CD4-positive, alpha-beta T cell treated with Interleukin-10 for 1 hour (primary cell): ENCODE measurements at places on chromosomes 7 and 10.

GRCh38 chr10:45375716-45376231 is 1.8 kb downstream of the ALOX5 start:
- no peak for DNase-seq

GRCh38 chr7:10708447-10708846 is 265.2 kb upstream of the PHF14 start:
- no peak for DNase-seq

GRCh38 chr10:14296065-14296709 is 34.5 kb downstream of the FRMD4A start:
- DNase-seq = no peak

- no peak for DNase-seq
These were observed 292.9 kb upstream of the PITRM1 start for GRCh38 chr10:3465406-3465891.

DNA sequence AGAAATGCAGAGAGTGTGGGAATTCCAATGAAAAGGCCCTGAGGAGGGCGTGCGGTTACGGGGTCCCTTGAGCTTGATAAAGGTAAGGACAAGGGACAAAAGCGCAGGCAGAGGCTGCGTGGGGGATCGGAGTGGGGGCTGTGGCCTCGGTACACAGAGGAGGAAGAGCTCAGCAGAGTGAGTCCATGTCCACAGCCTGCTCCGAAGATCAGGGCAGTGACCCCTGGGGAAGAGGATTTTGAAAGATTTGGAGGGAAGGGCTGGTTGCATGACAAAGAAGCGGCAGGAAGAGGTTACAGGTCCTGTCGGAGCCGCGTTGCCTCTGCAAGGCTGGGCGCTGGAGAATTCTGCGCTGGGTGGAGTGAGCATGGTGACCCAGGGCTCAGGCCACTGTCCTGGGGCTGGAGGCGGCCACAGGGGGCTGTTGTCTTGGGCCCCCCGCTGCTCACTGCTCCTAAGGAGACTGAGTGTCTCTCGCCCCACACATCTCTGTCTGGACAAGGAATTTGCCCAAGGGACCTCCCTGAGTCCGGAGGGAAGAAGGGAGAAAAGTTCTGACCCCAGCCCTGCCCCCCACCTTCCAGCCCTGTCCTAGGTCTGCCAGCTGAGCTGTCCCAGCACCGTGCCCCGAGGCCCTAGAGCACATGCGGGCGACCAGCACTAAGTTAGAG is 69.8 kb upstream of the INSIG1 start:
- no peak for DNase-seq

- no peak for DNase-seq
These were observed 88.8 kb downstream of the SUGCT start for GRCh38 chr7:40223451-40224127.

DNA sequence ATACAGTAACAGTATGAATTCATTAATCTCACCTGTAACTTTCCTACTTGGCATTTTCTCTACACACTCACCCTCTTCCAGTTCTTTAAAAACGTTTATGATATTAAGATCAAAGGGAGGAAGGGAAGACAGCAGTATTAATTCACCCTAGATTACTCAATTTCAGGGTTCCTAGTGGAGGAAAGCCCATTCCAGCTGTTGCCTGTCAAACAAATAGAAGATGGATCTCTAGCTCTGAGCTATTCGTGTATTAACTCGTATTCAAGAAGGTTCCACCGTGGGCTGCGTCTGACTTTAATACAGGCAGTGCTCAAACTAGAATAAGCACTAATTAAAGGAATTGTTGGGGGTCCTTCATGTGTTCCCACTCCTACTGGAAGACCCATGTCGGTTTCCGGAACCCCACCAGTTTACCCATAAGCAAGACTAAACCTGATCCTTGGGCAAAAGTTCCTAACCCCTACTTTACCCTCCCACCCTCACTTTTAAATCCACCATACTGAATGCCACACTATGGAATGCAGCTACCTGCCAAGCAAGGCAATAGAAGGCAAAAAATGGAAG is 2.1 kb downstream of the NANOS1 start:
- DNase-seq = no peak

DNA sequence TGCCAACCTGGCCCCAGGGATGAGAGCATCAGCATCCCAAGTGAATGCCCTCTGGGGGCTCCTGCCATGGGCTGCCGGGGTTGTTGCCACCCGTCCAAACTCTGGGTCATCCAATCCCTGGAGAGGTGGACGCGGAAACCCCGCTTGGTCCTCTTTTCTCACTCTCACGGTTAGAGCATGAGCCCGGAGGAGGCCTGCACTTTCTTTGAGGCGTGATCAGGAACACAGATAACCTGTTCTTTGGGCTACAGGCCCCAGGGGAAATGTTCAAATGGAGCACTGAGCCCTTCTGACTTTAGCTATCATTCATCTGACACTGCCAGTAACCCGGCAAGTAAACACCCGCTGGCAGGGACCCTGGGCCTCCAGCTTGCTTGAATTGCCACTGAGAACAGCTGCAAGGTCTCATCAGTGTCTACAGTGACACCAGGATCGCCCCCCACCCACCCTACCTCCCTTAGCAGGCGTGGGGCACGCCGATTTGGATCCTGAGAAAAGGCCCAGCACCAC is 29.4 kb upstream of the SLF2 start:
- DNase-seq = no peak

DNA sequence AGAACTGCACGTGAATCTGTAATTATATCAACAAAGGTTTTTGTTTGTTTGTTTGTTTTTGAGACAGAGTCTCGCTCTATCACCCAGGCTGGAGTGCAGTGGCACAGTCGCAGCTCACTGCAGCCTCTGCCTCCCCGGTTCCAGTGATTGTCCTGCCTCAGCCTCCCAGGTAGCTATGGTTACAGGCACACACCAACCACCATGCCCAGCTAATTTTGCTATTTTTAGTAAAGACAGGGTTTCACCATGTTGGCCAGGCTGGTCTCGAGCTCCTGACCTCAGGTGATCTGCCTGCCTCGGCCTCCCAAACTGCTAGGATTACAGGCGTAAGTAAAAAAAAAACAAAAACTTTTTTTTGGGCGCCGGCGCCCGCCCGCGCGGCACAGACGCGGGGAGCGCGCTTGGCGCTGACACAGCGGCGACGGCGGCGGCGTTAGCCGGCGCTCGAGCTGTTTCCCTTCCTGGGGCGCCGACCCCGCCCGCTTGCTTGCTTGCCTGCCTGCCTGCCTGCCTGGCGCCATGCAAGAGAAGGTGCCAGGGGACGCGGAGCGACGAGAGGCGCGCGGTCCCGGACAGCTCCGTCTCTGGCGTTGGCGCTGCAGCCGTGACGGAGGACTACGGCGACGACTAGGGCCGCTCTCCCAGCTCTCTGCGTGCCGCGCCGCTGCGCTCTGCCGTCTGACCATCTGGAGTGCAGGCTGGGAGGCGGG is 171.4 kb upstream of the NUPR2 start:
- DNase-seq = no peak

- peak; percentile 52 for DNase-seq
These were observed 53.6 kb upstream of the TMEM72 start for GRCh38 chr10:44857363-44858016.

GRCh38 chr10:79137300-79137756 is 68.6 kb downstream of the ZMIZ1 start:
- no peak for DNase-seq

DNA sequence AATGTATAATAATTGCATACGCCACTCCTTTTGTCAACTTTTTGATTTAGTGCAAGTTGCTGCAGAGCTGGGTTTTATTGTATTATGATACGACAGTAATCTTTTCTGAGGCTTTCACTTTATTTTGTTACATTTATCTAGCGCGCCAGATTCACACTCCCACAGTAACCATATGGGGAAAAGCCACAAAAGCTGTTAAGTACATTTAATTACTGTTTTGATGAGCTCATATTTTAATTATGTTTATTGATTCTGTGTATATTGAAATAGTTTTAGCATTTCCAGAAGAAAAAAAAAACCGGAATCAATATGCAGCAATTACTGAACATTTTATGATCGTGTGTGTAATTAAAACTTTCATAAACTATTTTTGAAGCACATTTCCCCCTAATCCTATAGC is 118.5 kb downstream of the RAB11FIP2 start:
- no peak for DNase-seq

GRCh38 chr7:1899951-1900762 is 230.1 kb downstream of the ELFN1 start:
- DNase-seq = no peak

DNA sequence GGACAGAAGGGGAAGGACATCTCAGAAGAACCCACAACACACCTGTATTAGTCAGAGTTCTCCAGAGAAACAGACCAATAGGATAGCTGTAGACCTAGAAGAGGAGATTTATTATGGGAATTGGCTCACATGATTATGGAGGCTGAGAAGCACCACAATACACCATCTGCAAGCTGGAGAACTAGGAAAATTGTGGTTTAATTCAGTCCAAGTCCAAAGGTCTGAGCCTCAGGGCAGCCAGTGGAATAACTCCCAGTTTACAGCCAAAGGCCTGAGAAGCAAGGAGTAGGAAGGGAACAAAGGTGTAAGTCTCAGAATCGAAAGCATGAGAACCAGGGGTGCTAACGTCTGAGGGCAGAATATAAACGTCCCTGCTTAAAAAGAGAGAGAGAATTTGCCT is 99.6 kb upstream of the AUTS2 start:
- no peak for DNase-seq

DNA sequence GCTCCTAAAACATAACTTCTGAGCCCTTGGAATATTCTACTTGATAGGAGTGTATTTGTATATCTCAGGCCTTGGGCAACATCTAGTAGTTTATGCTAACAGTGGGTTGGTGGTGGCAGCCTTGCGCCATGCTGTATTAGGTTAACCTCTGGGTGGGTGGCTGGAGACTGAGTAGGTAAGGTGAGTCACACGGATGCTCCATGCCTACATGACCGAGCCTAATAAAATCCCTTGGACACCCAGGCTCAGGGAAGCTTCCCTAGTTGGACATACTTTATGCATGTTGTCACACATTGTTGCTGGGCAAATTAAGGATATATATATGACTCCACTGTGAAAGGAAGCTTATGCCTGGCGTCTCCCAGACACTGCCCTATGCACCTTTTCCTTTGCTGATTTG is 6.0 kb upstream of the DAGLB start:
- DNase-seq = no peak

GRCh38 chr7:29086545-29086944 is 59.8 kb downstream of the CPVL start:
- no peak for DNase-seq

DNA sequence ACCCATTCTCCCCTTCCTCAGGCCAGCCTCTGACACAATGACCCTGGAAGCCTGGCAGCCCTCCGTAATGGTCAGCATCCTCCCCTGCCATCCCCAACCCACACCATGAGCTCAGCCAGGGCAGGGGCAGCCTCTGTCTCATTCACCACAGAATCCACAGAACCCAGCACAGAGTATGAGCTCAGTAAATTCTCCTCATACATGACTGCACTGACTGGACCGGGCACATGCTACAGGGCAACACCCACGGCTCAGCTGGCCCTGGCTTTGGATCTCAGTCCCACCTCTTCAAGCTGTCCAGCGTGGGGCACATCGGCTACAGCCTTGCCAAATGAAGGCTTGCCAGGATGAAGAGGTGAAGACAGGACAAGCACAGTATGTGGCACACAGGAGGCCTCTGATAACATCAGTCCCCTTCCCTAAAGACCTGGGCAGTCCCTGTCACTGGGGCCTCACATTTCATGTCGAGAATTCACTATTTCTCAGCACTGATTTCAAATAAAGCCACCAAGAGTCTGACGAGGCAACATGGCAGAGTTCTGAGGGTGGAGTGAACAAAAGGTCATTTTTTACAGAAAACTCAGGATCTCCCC is 7.9 kb downstream of the GPRIN2 start:
- no peak for DNase-seq

- no peak for DNase-seq
These were observed 14.6 kb downstream of the VOPP1 start for GRCh38 chr7:55557666-55558188.

DNA sequence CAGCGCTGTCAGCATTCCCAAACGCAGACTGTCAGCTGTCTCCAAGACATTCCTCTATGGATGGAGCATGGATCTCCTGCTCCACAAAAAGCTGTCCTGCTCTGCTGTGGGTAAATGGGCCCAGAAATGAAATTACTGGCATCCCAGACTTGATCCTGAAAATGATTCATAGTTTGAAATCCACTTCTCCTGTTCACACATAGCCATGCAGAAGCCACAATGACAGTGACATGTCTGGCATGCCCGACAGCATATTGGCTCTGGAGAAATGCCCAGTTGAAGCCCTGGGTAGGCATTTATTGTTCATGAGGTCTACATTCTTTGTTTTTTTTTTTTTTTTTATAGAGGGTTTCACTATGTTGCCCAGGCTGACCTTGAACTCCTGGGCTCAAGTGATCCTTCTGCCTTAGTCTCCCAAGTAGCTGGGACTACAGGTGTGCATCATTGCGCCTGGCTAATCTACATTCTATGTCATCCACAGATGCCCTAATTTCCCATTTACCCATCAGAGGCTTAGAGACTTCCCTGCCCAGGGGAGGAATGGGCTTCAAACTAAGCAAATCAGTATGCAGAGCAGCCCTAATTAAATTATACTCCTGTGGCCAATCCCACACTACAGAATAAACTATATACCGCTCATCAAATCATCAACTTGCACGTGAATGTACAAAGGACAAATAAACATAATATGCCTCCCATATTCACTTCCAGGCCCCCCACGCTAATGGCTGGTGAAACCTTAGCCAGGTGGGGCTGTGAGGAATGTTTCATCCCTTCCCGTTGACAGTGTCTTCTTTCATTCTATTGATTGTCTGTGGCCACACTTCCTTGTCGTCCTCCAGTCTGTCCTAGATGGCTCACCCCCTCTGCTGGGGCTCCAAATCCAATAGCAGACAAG is 61.8 kb upstream of the EEPD1 start:
- no peak for DNase-seq

DNA sequence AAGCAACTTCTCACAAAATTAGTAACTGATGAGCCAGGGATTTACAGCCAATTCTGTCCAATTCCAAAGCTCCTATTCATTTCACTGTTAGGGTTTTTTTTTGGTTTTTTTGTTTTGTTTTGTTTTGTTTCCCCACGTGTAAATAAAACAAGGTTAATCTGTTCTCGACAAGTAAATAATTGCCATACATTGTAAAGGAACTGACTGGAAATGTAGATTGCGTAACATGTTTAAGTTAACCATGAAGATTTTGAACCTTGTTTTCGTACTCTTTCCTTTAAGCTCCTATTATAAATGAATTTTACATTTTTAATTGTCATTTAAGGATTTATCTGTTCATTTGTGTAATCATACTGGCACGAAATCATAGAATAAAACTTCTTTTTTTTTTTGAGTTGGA is 42.0 kb upstream of the FOXP2 start:
- DNase-seq = no peak

GRCh38 chr10:32905466-32905865 is 52.6 kb downstream of the ITGB1 start:
- DNase-seq = no peak

- no peak for DNase-seq
These were observed 77.4 kb downstream of the MKI67 start for GRCh38 chr10:128048819-128049210.
